Thoracic aorta (tissue), 2 donors: ENCODE measurements at places on chromosomes 16 and 17. TPM values are rescaled to one million over a fixed set of nuclear protein-coding genes. Genes with fewer than 3 reads are reported as not detected.

Gene NSMCE1
- total RNA-seq: 44.5 TPM

Gene MTHFSD
- total RNA-seq: 25.0 TPM

- DNase-seq: no peak
Measured at GRCh38 chr17:56108811-56109284, 44.4 kb upstream of the ANKFN1 start.

Gene KCNJ18
- total RNA-seq: not detected

DNA sequence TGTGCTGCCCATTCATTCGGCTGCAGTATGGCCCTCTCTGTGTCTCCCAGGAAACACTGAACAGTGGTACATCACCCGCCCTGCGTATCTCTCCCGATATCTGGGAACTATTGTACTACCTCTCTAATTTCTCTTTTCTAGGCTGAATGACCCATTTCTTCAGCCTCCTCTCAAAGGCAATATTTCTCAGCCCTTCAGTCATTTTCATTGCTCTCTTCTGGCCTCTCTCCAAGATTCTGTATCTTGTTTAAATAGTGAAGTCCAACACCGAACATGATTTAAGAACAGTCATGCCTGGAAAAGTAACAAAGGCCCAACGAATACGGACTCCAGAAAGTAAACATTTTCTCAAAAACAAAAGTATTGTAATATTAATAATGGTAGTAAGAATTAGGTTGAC lies 220.1 kb downstream of the ZFHX3 start:
- no peak for DNase-seq

Gene SEZ6L2
- total RNA-seq: 1.4 TPM

- no peak for DNase-seq
Measured at GRCh38 chr17:66655861-66656260, 179.1 kb upstream of the CACNG5 start.

- DNase-seq: no peak
Measured at GRCh38 chr16:13630374-13630773, 289.6 kb upstream of the ERCC4 start.

- DNase-seq: no peak
Measured at GRCh38 chr16:83404261-83404660, 403.5 kb upstream of the HSBP1 start.

DNA sequence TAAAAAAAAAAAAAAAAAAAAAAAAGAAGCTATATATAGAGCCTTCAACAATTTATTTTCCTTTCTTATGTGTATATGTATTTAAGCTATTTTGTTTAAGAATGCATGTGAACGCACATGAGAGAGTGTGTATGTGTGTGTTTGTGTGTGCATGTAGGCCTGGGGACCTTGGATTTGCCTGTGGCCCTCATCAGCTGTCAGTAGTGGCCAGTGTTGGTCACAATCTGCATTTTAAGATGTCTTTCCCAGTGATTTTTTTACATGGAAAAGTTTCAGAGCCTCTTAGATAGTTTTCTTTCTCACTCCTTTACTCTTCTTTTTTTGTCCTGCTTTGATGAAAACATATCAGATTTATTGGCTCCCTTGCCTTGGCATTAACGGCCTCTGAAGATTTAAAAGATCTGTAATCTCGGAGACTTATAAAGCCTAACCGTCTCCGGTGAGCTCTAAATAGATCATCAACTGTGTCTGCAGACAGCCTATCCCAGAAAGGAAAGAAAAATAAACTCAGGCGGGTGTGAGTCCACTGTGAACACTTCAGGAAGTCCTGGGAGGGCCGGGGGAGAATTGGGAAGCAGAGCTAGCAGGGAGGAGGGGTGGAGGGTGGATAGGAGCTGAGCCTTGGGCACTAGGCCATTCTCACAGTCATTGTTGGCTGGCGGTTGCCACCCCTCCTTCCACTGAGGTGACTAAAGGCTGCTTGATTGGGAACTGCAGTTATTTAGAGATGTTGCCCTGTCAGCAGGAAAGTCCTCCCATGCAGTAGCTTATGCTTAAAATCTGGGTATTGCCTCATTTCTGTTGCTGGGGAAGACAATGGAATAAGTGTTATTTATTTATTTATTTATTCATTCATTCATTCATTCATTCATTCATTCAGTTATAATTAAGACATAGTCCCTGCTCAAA lies 86.8 kb downstream of the WWP2 start:
- DNase-seq: peak; percentile 93

- DNase-seq: no peak
Measured at GRCh38 chr16:10297341-10298006, 88.4 kb upstream of the ATF7IP2 start.

DNA sequence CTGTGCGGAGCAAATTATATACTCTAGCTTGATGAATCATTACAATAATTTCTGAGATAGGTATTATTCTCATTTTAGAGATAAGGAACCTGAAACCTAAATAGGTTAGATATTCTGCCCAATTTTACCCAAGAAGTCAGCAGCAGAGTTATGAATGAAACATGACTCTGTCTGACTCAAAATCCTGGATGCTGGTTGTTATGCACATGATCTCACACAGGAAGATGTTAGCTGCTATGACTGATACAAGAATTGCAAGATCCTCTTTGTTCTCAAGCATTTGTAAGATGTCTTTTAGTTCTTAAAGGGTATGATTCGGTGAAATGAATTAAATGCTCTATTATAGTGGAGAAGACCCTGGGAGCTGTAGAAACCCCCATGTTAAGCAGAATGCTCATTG lies 447.8 kb downstream of the KIF2B start:
- DNase-seq: no peak

DNA sequence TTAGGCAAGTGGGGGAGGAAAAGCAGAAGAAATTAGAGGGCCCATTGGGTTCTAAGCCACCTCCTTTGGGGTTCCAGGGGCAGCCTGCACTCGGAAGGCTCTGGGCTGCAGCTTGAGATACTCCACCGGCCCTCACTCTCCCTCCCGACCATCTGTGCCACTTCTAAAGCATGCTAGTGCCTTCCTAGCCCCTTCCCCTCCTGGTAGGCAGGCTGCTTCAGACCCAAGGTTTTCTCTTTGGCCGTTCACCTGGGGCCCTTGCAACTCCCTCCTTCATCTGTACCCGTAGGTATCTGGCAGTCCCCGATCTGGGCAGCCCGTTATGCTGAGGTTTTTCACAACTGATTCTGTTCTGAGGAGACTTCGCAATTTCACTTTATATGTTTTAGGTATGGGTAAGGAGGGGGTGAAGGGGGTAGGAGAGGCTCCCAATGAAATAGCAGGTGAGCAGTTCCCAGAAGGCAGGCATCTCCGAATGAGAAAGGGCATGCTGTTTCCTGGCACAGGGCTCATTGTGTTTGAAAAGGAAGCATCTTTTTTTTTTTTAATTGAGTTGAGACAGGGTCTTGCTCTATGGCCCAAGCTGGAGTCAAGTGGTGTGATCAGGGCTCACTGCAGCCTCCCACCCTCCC lies 98.7 kb downstream of the RAB11FIP4 start:
- DNase-seq: no peak

GRCh38 chr16:55039931-55040330 lies 109.3 kb downstream of the IRX5 start:
- no peak for DNase-seq

GRCh38 chr17:61783556-61784304 lies 79.6 kb downstream of the BRIP1 start:
- DNase-seq: no peak

GRCh38 chr17:48745381-48746275 lies 17.1 kb upstream of the HOXB13 start:
- DNase-seq: no peak

DNA sequence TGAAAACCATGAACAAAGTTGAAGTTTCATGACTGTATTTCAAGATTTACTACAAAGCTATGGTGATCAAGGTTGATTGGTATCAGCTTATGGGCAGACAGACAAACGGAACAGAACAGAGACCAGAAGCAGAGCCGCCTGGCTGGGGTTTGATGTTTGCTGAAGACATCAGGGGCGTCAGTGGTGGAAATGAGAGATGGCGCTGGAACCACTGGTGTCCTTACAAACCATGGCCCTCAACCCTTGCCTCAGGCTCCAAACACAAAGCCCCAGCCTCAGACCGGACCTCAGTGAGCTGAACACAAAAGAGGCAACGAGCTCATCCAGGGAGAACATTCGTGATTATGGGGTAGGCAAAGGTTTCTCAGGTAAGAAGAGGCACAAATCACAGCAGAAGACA lies 113.0 kb upstream of the METRNL start:
- DNase-seq: no peak

DNA sequence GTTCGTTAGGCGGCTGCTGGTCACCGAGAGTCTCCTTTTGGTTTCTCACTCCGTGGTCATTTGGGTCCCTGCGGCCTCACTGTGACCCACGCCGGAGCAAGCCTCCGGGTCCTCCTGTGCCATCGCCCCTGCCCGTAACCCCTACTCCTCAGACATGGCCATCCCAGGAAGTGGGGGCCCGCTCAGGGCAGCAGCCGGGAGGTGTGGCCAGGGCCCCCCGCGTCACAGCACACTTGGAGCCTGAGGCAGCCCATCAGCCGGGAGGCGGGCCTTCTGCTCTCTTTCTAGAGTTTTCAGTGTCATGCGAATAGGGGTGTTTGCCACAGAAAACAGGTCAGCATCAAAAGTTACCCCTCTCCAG lies 7.9 kb upstream of the WFIKKN1 start:
- DNase-seq: no peak

DNA sequence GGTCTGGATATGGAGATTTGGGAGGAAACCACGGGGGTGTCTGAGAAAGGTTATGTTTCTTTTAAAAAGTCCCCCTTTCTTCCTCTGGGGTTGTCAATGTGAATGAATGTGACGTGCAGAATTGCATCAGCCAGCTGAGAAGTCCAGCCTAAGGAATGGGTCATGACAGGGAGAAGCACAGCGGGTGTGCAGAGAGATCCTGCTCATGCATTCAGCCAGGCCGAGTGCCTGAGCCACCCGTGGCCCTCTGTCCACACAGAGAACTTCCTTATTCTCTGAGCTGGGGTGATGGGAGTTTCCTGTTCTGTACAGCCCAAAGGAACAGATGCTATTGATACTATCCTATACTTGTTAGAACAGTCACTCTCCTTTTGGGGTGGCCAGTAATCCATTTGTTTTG lies 117.9 kb downstream of the CPPED1 start:
- no peak for DNase-seq

DNA sequence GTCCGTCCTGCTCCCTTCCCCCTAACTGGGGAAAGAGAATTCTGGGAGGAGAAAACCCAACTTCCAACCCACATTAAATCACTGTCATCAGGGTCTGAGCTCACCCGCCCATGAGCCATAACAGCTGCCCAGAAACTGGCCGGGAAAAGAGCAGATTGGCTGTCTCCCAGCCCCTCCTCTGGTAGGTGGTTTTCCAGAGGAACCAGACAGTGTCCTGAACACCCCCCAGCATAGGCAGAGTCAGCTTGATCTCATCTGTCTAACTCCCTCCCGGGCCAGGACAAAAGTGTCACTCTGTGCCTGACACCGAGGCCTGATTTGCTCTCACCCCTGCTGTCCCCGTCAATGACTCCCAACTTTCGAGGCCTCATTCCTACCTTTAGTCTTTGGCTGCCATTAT lies 197.0 kb downstream of the AXIN2 start:
- no peak for DNase-seq

DNA sequence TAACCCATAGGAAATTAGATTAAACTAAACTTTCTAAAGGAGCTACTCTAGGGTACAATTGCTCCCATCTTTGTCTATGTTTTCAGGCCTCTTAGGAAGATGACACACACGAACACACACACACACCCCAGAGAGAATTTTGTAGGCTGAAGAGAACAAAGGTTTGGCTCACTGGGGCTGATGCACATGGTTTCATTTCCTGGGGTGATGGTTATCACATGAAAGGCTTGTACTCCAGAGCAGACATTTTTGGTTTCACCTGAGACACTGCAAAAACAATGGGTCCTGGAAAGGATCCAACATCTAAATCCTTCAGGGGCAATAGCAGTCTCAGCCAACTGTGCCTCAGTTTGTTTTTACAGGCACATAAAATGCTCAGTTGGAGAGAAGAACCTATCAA lies 62.8 kb downstream of the GRB7 start:
- DNase-seq: no peak

- no peak for DNase-seq
Measured at GRCh38 chr17:48753794-48754499, 25.4 kb upstream of the HOXB13 start.

- DNase-seq: no peak
Measured at GRCh38 chr17:3019761-3020160, 43.6 kb downstream of the OR1D5 start.

Gene COL1A1
- total RNA-seq: 270 TPM

Gene KRTAP2-2
- total RNA-seq: not detected

Gene SLC5A10
- not detected for total RNA-seq

DNA sequence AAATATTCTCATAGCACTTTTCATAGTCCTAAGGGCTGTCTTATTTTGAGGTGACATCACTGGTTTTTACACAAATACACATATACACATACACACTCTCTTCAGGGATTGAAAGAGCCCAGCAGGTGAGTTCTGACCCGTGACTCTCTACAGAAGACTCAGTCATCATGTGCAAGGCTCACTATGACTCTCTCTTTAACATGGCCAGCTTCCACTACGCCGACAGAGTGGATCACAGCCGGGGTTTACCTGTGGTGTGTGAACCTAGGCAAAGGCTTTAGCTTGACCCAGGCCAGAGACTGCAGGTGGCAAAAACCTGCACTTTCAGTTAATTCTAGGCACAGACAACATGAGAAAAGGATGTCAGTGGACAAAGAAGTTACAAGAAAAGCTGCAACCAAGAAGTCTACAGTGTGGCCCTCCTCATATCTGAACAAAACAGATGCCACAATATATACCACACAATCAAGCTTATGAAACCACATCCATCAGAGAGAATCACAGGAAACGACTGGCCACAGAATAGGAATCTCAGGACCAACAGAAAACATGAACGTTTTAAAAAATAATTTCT lies 56.5 kb downstream of the CYTH1 start:
- DNase-seq: no peak

DNA sequence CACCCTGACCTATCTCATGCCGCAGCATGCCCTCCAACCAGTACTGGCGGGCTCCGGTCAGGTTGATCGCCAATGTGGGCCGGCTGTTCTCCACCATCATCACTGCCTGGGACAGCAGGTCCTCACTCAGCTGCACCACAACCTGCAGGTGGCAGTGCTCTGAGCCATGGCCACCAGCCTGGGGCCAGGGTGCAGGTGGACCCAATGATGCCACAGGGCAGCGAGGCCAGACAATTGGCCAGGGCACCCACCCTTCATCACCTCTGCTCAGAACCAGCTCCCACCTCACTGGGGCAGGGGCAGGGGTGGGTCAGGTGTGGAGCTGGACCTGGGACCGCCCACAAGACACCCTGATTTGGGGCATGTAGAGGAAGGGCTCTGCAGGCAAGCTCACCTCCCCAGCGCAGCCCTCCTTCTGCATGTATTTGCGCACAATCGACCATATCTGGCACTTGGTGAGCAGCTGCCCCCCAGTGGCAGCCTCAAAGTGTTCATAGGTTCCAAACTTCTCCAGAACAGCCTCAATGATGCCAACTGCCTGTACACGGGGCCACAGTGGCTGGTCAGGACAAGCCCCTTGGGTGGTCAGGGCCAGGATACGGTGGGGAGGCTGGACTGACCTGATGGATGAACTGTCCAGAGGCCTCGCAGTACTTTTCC lies 4.2 kb downstream of the MATCAP1 start:
- no peak for DNase-seq

DNA sequence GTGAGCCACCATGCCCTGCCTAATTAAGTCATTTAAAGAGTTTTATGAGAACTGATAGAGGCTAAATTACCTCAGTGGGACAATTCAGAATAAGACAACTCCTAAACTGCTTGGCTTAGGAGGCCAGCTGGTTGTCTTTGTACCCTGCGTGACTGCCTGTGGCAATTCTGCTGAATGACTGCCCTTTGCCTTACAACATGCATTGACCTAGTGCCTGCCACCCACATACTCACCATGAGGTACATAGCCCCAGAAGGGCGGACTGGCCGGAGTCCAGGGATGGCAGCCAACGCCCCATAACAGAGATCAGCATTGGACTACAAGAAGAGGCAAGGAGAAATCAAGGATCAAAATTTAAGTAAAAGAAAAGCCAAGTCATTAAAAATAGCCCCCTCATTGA lies 7.3 kb downstream of the TAT start:
- no peak for DNase-seq
